ENCODE measurements at places on chromosomes 6 and 20.

GRCh38 chr6:79610306-79611009, 20.7 kb upstream of the SH3BGRL2 start:
- DNase-seq = no peak

DNA sequence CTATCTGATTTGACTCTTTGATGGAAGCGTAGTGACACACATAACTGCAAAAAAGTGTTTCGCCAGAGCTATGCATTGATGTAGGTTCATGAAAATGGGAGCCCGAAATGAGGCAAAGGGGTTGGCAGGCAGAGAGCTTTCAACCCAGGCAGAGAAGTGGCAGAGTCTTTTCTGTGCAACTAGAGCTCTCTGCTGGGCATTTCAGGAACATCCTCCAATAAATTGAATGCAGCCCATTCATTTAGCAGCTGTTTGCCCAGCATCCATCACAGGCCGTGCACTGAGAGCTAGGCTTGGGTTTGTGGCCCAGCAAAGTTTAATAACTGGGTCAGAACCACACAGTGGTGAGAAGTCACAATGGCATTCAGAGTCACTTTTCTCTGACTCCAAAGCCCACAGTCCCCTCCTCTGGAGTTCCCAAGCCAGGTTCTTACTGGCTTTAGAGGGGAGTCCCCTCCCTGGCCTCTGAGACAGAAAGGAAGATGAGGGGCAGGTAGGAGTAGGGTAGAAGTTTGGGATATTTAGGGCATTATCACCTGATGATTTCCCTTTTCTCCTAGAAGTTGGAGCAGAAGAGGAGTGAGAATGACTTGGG, 31.8 kb upstream of the ELMO2 start:
- DNase-seq = peak; percentile 45

DNA sequence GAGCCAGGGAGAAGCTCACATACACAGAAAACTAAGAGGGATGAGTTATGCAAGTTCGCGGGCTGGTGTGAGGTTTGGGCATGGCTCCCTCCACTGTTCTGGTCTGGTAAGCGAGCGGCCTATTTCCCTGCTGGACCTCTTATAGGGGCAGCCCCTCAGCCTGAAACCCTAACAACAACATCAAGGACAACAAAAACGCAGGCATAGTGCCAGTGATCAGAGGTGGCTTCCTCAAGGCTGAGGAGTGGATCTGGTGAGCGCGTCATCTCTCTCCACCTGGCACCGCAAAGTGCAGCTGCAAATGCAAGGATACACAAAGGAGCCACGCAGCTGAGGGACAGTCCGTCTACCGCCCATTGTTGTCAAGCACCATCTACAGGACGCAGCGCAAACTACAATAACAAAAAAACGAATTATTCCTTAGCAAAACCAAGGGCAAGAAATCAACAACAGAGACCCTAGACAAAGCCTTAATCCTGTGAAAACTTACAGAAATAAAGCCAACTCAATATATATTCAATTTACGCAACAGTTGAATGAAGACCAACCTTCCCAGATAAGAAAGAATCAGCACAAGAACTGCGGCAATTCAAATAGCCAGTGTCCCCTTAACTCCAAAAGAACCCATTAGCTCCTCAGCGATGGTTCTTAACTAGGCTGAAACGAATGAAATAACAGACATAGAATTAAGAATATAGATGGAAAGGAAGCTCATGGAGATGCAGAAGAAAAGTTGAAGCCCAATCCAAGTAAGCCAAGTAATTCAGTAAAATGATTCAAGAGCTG, 9.2 kb upstream of the DEFB110 start:
- no peak for DNase-seq

DNA sequence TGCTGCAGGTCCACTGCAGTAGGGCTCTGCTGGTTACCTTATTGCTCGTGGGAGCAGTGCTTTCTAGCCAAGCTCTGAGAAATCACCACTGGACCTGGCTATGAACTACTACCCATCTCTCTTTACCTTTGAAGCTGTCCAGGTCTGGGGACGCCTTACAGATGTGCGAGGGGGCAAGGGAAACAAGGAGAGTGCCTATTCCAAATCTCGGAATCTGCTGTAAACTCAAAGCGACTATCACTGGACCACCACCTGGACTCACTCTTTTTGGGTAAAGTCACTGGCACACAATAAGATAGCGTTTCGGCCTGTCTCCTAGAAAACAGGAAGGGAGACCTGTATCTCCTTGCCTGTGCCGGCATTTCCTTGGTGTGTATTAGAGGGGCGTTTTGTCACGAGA, 5.3 kb downstream of the NRN1 start:
- no peak for DNase-seq

DNA sequence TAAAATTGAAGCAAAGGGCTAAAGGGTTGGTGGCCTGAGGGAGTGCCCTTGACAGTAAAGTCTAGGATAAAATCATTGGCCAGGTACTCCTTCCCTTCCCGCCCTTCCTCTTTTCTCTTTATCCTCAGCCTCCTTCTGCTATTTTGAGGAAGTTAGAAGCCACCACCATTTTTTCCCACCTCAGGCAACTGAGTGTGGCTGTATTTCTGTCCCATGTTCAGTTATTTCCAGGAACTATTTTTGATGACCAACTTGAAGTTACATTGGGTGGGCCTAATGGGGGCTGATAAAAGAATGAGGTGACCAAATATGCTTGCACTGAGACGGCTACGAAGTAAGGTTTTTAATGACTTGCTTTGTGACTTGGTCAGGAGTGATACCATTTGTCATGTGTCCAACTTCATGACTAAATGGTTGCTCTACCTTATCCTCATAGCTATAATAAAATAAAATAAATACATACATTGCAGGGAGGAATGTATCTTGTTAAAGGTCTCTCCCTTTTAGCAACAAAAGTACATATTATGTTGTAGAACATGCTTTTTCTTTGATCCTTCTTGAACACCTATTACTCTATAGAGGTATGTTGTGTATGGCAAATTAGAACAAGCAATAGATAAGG, 12.0 kb downstream of the PTPN1 start:
- no peak for DNase-seq

GRCh38 chr20:1010659-1011058, 8.5 kb upstream of the RSPO4 start:
- DNase-seq = no peak

- no peak for DNase-seq
Observed at GRCh38 chr6:680666-681340, 12.1 kb downstream of the EXOC2 start.

DNA sequence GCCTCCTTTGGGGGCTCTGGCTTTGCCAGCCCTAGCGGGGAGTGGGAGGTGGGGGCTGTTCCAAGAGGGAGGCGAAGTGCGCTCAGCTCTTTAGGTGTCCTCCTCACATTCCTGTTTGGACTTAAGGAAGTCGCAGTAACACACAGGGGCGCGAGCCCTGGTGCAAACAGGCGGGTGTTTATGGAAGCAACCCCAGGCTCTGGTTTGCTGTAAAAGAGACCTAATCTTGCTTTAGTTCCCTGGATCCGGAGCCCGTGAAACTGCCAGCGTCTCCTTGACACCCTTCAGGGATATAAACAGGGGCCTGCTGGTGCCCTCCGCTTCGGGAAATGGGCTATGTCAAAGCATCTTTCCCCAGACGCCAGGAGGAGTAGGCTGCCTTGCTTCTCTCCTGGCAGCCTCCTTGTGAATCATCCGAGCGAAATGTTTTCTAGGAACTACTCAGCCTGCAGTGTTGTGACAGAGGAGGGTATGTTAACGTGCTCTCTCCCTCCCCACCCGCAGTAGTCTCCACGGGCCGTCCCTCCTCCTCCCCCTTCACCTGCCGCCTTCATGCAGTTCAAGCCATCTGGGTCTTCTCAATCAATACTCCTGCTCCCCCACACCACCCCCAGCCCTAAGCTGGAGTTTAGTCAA, 168.0 kb upstream of the LRFN2 start:
- DNase-seq = no peak

DNA sequence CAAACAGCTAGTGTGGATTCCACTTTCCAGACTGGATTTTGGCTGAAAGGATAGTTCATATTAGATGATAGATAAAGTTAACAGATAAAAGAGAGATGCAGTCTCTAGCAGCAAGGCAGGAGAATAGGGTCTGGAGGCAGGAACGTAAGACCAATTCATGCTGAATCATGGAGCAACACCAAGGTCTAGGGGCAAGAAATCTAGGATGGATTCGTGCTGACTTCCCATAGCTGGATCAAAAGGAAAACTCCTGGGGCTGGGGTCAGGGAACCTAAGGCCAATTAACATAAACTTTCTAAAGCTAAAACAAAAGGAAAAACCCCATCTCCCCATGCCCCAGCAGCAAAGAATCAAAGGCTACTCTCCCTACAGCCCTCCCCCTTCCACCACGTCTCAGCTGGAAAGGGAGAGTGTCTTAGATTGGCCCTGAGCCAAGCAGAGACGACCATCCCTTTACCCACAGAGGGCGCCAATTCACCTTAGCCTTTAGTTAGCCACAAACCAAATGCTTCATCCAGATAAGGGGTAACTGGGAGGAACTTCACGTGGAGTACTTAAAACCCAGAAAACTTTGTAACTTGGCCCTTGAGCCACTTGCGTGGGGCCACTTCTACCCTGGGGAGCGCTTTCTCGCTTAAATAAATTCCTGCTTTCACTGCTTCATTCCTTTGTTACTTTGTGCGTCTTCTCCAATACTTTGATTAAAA, 7.6 kb downstream of the TREM1 start:
- DNase-seq = no peak

DNA sequence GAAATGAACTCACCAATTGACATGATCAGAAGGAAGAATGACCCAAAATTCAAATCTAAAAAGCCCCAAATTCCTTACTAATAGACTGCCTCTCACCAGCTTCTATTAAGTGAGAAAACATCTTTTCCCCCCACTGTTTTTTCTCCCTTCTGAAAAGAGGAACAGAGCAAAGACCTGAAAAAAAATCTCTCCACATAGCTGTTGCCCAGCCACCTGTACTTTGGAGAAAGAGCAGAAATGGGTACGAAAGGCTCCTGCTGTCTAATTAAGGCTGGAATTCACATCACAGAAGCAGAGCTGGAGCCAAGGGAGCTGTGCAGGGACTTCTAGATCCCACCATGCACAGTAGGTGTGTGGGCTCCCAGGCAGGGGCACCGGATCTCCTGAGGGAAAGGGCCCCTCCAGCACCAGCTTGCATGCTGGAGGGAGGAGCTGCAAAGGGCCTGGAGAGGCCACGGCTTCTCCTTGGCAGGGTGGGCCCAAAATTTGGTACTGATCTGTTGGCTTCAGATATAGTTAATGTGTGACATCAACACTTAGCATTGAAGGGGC, 73.2 kb upstream of the DUSP22 start:
- DNase-seq = no peak

DNA sequence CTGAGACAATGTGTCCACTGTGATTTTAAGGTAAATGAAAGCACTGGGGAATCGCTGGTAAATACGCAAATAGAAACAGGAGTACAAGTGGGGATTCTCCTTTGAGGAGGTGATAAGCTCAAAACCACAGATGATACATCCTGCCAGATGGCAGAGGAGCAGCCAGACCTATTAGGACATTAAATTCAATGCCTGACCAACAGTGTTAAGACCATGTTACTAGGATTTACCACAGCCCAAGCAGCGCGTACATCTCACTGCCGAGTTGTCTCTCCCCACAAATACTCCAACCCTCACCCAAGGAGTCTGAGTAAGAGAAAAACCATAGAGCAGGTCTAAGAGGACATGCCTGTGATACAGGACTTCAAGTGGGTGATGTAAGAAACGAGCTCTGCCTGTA, 68.9 kb upstream of the TULP1 start:
- no peak for DNase-seq

GRCh38 chr6:1395941-1396908, 6.8 kb downstream of the FOXF2 start:
- DNase-seq = no peak

DNA sequence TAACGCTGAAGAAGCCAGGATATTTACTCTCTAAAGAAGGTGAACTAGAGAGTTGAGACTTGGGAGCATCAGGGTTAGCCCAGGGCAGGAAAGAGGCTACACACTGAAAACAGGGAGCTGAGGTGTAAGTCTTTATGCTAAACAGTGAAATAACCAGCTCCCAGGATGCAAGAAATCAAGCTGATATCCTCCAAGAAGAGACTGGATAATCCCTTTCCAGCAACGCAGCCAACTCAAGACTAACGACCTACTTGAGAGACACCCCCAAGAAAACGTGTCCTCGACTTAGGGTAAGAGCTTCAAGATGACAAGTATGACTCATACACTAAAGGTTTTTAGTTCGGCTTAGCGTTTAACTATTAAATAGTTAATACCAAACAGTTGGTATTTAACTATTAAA, 202.2 kb downstream of the TASP1 start:
- no peak for DNase-seq

DNA sequence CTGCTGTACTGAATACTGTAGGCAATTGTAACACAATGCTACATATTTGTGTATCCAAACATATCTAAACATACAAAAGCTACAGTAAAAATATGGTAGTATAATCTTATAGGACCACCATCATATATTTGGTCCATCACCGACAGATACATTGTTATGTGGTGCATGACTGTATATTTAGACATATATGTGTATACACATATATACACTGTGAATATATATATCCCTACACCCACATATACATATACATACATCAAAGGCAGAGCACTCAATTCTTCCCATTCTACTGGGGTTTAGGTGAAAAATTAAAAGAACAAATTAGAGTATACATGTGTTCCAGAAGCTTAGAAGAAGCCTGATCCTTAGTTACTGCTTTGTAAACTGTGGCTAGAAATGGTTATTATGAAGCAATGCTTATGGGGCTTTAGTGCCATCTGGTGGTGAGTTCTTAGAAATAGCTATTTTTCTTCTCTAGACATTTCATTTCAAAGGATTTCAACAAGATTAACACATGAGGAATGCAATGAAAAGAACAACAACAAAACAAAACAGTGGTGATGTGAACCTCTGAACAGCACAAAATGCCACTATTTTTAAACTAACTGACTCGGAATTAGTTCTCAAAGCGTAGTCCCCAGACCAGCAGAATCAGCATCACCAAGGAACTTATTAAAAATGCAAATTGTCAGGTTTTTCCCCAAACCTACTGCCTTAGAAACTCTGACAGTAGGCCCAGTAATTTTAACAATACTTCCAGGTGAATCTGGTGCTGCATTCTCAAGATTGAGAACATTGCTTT, 38.0 kb downstream of the PKHD1 start:
- DNase-seq = no peak

GRCh38 chr6:155328539-155329459, 14.5 kb upstream of the TFB1M start:
- DNase-seq = no peak

DNA sequence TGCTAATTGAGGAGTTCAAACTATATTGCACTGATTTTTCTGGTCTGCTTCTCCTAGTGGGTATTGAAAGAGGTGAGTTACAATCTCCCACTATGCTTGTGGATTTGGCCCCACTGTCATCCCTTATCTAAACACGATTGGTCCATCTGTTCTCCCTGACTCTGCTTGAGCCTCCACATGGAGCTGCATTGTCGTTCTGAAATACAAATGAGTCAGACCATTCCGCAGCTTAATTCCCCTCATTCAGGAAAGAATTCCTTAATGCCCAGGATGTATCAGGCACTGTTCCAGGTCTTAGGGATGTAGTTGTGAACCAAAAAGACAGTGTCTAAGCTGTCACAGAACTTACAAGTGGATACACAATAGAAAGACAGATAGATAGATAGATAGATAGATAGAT, 461.9 kb downstream of the QKI start:
- no peak for DNase-seq
